Breast epithelium (tissue), 4 donors: ENCODE measurements at places on chromosomes 5 and 9. TPM values are rescaled to one million over a fixed set of nuclear protein-coding genes. Genes with fewer than 3 reads are reported as not detected.
A peak's percentile ranks its signal among the peaks of the same experiment; 100 is the strongest.

DNA sequence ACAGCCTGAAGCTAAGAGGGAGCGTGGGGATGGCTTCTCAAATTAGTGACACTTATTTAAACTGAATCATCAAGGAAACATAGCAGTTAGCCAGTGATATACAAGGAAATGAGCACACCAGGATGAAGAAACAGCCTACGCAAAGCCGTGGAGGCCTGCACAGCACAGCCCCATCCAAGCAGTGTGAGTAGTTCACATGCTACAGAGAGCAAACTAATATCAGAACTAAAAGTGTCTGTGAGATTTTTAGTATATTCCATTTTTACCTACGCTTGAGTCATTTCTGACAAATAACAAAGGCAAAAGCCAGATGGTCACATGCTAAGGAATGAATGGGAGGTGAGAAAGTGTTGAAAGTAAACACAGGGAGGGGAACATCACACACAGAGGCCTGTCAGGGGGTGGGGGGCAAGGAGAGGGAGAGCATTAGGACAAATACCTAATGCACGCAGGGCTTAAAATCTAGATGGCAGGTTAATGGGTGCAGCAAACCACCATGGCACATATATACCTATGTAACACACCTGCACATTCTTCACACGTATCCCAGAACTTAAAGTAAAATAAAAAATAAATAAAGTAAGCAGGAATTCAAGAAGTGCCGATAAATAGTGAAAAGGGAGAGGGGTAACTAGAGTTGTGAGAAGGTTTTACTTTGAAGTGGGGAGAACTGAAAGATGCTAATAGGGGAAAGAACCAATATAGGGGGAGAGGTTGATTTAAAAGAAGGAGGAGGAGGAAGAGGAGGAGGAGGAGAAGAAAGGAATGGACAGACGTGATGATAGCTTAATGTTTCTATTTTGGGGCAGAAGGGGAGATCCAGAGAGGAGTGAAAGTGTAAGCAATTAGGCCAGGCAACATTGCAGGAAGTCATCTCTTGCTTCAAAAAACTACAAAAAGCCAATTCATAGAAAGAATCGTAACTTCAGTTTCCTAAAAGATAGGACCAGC lies 100.9 kb upstream of the PTGER4 start:
- no peak overlapping the region for H3K4me3 ChIP-seq
- no peaks in the 10 kb centered on the region for H3K27me3 ChIP-seq
- H3K27ac ChIP-seq = no peak overlapping the region
- no peaks in the 10 kb centered on the region for H3K36me3 ChIP-seq
- H3K4me1 ChIP-seq = no peaks in the 10 kb centered on the region
- no peak for DNase-seq

The LIFR gene
- total RNA-seq = 179 TPM

The PRR7 gene
- 0.48 TPM for total RNA-seq

DNA sequence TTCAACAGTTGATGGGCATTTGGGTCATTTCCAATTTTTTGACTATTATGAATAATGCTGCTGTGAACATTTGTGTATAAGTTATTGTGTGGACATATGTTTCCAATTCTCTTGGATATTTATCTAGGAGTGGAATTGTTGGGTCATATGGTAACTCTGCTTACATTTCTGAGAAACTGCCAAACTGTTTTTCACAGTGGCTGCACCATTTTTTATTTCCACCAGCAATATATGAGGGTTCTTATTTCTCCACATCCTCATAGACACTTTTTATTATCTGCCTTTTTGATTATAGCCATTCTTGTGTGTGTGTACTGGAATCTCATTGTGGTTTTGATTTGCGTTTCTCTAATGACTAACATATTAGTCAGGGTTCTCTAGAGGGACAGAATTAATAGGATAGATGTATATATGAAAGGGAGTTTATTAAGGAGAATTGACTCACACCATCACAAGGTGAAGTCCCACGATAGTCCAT lies 14.7 kb upstream of the MED27 start:
- no peaks in the 10 kb centered on the region for H3K36me3 ChIP-seq
- H3K27ac ChIP-seq = no peak overlapping the region
- no peak overlapping the region for H3K4me3 ChIP-seq
- no peaks in the 10 kb centered on the region for H3K27me3 ChIP-seq
- no peaks in the 10 kb centered on the region for H3K4me1 ChIP-seq
- no peak for DNase-seq

The ZNF608 gene
- 82.1 TPM for total RNA-seq

DNA sequence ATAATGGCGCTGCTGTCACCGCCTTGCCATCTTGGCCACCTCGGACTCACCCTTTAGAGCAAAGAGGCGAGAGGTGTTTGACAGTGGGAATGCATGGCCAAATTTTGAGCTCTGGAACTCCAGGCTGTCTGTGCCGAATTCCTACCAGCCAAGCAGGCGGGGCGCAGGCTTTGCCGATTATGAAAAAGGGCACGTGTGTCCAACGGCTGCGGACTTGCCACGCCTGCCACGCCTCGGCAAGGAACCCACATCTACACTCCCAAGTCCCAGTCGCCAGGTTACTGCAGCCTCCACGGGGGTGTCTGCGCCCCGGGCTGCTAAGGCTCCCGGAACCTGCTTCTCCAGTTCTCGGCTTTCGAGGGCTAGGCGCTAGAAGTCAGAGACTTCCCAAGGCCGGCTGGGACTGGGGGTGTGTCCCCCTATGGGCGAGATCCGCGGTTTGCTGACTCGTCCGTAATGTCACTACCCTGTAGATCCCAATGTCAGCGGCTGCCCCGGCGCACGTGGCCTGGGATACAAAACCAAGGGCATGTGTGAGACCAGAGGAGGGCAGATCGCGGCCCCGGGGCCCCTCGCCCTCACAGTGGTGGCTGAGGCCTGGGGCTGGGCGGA lies 2.8 kb downstream of the NPR3 start:
- no peaks in the 10 kb centered on the region for H3K27me3 ChIP-seq
- H3K4me1 ChIP-seq = peaks cover 3% of the 10 kb centered on the region
- peak overlapping the region; percentile 58 for H3K4me3 ChIP-seq
- no peak overlapping the region for H3K27ac ChIP-seq
- DNase-seq = peak; percentile 58
